Mammary epithelial cell (primary cell): ENCODE measurements at places on chromosomes 6 and 20. TPM values are rescaled to one million over a fixed set of nuclear protein-coding genes. Genes with fewer than 3 reads are reported as not detected.

Gene PTK6
- 0.29 TPM for polyA plus RNA-seq

Gene TNFRSF21
- polyA plus RNA-seq, result 89.7 TPM

Gene STMND1
- not detected for polyA plus RNA-seq

Gene TFAP2A
- polyA plus RNA-seq, result 18.8 TPM

Gene SAMD3
- polyA plus RNA-seq, result 0.29 TPM

Gene TMX4
- 13.3 TPM for polyA plus RNA-seq

Gene RBPJL
- not detected for polyA plus RNA-seq

Gene GINS1
- polyA plus RNA-seq, result 13.0 TPM

Gene TMEM170B
- polyA plus RNA-seq, result 0.01 TPM

Gene CENPW
- polyA plus RNA-seq, result 18.9 TPM

Gene CST1
- polyA plus RNA-seq, result not detected

Gene ULBP3
- polyA plus RNA-seq, result 19.6 TPM

Gene ATP6V1G2
- polyA plus RNA-seq, result 1.1 TPM

Gene COL9A1
- not detected for polyA plus RNA-seq

Gene LY6G6F
- not detected for polyA plus RNA-seq

Gene GFRAL
- polyA plus RNA-seq, result not detected

Gene MUC22
- not detected for polyA plus RNA-seq

Gene HS3ST5
- not detected for polyA plus RNA-seq

Gene SYNE1
- 3.9 TPM for polyA plus RNA-seq

Gene BNIP5
- not detected for polyA plus RNA-seq

Gene MUCL3
- 0.03 TPM for polyA plus RNA-seq

Gene PANK2
- polyA plus RNA-seq, result 19.8 TPM

Gene NHSL1
- 17.8 TPM for polyA plus RNA-seq

Gene SEL1L2
- not detected for polyA plus RNA-seq

Gene TAP2
- 23.4 TPM for polyA plus RNA-seq

Gene CDC25B
- 45.8 TPM for polyA plus RNA-seq

Gene SNX5
- polyA plus RNA-seq, result 91.8 TPM

Gene GPX5
- not detected for polyA plus RNA-seq

Gene SLC4A11
- polyA plus RNA-seq, result 6.9 TPM

Gene SMOC2
- not detected for polyA plus RNA-seq

Gene PRRT1
- 0.16 TPM for polyA plus RNA-seq

Gene ZNF831
- polyA plus RNA-seq, result not detected

Gene MAP7
- 10.6 TPM for polyA plus RNA-seq

Gene RBBP8NL
- polyA plus RNA-seq, result 0.03 TPM

Gene XKR7
- polyA plus RNA-seq, result not detected

Gene SALL4
- not detected for polyA plus RNA-seq

Gene HSPA1L
- 0.36 TPM for polyA plus RNA-seq

Gene MDFI
- polyA plus RNA-seq, result 121 TPM

Gene OOEP
- not detected for polyA plus RNA-seq
